ENCODE measurements at places on chromosomes 4 and X.

DNA sequence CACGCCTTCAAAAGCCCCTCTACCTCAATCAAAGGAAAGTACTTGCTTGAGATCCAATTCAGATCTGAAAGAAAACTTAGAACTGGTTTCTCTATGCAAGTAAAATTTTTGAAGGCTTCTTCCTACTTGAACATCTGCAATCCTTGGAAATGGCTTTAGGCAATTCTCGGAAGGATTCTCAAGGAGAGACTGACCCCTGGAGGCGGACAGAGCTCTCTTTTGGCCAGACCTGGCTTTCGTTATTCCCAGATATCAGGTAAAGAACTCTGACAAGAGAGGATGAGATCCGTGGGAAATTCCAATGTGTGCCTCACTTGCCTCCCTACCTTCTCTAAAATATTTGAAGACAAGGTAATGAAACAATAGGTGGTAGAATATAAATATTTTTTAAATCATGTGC, 670.3 kb upstream of the FAM241A start:
- no peak for DNase-seq

DNA sequence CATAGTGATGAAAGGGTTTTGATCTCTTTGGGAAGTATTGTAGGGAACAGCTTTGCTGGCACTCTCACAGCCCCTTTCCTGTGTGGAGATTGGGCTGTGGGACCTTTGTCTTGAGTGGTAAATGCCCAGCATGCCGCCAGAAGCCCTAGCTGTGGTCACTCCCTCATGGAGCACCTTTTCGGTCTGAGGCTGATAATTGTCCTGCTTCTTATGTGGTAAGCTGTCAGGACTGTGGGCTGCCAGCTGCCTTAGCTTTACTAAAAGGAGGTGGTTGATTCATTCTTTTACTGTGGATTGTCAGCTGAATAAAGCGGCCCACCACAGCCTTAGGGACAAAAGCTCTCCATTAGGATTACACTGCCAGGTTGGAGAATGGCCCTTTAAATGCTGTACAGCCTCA, 7.1 kb downstream of the PASD1 start:
- DNase-seq: no peak

- no peak for DNase-seq
These were observed 36.0 kb downstream of the CXCL8 start for GRCh38 chr4:73776321-73776729.

- DNase-seq: no peak
These were observed 199.9 kb upstream of the ATP6AP2 start for GRCh38 chrX:40380655-40381488.

DNA sequence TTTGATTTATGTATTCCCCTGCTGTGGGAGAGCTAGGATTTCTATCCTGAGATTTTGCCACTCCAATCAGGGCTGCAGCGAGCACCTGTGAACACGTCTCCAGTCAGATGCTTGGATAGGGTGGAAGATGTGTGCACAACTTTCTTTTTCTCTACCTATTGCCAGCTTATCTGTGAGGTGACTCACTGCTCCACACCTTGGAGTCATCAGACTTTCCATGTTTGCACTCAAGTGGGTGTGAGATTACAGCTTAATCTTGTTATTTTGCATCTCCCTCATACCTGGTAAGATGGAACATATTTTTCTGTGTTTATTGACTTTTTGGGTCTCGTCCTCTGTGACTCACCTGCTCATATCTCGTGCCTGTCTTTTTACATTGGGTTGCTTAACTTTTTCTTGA, 32.2 kb downstream of the PSAPL1 start:
- DNase-seq: no peak

DNA sequence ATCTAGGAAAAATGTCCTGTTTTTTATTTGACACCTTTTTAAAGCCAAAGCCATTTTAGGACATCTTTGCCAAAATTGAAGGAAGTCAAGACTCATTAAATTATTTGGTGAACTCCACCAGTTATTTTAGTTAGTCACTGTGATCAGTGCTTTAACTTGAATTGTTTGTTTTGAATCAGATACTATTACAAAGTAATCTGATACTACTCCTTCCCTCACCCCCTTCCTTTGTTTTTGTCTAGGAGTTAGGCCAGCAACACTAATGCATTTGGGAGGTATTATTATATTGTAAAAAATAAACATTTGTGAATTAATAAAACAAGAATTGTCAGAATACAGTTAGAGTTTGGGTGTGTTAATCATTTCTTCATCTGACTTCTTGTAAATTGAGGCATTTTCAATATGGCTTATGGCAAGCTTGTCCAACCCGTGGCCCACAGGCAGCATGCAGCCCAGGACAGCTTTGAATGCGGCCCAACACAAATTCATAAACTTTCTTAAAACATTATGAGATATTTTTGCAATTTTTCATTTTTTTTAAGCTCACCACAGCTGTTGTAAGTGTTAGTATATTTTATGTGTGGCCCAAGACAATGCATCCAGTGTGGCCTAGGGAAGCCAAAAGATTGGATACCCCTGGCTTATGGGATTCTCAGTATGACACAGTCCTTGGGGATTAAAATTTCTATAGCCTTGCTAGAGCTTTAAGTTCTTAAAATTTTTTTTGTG, 182.2 kb downstream of the BMPR1B start:
- no peak for DNase-seq

GRCh38 chr4:152074573-152074972, 313.8 kb upstream of the GATB start:
- DNase-seq: no peak

DNA sequence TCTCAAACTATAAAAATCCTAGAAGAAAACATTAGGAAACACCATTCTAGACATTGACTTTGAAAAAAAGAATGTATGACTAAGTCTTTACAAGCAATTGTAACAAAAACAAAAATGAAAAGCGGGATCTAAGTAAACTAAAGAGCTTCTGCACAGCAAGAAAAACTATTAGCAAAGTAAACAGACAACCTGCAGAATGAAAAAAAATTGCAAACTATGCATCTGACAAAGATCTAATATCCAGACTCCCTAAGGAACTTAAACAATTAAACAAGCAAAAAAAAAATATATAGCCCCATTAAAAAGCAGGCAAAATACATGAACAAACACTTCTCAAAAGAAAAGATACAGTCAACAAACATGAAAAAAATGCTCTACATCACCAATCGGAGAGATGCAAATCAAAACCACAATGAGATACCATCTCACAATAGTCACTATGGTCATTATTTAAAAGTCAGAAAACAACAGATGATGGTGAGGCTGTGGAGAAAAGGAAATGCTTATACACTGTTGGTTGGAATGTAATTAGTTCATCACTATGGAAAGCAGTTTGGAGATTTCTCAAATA, 168.1 kb downstream of the EPHA5 start:
- DNase-seq: no peak

DNA sequence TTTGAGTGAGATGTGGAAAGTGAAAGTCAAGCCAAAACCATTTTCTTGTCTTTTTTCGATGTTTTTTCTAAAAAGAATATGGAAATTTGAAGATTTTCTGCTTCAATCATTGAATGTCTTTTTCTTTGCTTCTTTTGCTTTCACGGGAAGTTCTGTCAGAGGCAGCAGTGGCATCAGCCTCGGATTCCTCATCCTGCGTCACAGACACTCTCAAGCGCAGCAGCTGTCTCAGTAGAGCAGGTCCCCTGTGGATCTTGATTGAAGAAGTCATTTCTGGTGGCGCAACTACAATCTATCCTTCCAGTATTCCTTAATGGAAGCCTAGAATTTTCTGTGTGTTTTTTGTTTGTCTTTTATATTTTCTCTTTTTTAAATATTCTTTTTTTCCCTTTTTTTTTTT, 52.7 kb upstream of the NEIL3 start:
- no peak for DNase-seq

DNA sequence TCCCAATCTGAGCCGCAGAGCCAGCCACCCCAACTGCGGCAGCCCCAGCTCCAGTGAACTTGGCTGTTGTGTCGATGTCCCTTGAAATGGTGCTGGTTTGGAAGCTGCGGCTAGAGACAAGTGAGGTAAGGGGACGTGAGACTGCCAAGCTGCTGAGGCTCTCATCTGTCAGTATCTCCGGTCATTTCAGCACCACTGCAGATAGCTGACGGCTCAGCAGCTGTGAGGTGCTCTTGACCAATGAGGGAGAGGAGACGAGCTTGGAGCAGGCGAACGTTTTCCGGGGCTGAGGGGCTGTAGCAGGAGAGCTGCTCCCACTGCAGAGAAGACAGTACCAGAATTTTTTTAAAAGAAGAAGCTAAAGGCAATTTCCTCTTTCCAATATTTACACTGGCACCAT, 175.5 kb upstream of the CASK start:
- DNase-seq: no peak

- DNase-seq: no peak
These were observed 24.2 kb upstream of the ARHGEF9 start for GRCh38 chrX:63809173-63809572.

DNA sequence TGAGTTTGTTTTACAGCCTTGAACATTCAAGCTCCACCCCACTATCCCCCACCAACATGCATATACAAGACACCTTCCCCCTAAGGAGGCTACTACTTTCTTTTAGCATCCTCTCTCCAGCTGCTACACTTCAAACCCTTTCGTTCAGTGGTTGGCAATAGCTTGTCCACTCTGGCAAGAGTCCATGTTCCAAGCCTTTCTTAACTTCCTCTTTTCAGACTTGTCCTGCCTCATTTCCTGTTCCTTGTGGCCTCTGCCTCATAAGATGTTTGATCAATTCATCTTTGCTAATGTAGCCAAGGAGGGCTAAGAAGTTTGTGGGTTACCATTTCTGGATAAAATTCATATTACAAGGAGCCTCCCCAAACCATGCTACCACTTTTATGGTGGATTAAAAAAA, 20.8 kb upstream of the ZCCHC12 start:
- DNase-seq: no peak

- DNase-seq: no peak
These were observed 19.6 kb downstream of the FGFR3 start for GRCh38 chr4:1812720-1813119.

- DNase-seq: no peak
These were observed 12.6 kb downstream of the CAPN6 start for GRCh38 chrX:111257733-111258132.

- no peak for DNase-seq
These were observed 197.3 kb upstream of the FAT1 start for GRCh38 chr4:186920992-186921391.

- DNase-seq: no peak
These were observed 33.4 kb downstream of the SYTL4 start for GRCh38 chrX:100698551-100698950.

All from naive thymus-derived CD8-positive, alpha-beta T cell (primary cell).